Neural crest cell (in vitro differentiated cells): ENCODE measurements at places on chromosomes 13 and 19. TPM values are rescaled to one million over a fixed set of nuclear protein-coding genes. Genes with fewer than 3 reads are reported as not detected.

GRCh38 chr19:28427376-28428083, 785.4 kb downstream of the UQCRFS1 start:
- H3K27me3 ChIP-seq = no peaks in the 10 kb centered on the region
- no peak overlapping the region for H3K4me3 ChIP-seq
- H3K36me3 ChIP-seq = peaks cover 3% of the 10 kb centered on the region
- H3K27ac ChIP-seq = no peak overlapping the region
- peaks cover 11% of the 10 kb centered on the region for H3K4me1 ChIP-seq
- no peak for DNase-seq

GRCh38 chr19:31070146-31071065, 278.8 kb downstream of the TSHZ3 start:
- H3K27me3 ChIP-seq = peaks cover 6% of the 10 kb centered on the region
- peaks cover 44% of the 10 kb centered on the region for H3K4me1 ChIP-seq
- no peak overlapping the region for H3K27ac ChIP-seq
- no peak overlapping the region for H3K4me3 ChIP-seq
- H3K36me3 ChIP-seq = no peaks in the 10 kb centered on the region

GRCh38 chr19:1796395-1797142, 15.5 kb downstream of the ATP8B3 start:
- H3K4me1 ChIP-seq = peaks cover 3% of the 10 kb centered on the region
- H3K4me3 ChIP-seq = no peak overlapping the region
- H3K27ac ChIP-seq = no peak overlapping the region
- no peak for DNase-seq
- H3K36me3 ChIP-seq = no peaks in the 10 kb centered on the region

DNA sequence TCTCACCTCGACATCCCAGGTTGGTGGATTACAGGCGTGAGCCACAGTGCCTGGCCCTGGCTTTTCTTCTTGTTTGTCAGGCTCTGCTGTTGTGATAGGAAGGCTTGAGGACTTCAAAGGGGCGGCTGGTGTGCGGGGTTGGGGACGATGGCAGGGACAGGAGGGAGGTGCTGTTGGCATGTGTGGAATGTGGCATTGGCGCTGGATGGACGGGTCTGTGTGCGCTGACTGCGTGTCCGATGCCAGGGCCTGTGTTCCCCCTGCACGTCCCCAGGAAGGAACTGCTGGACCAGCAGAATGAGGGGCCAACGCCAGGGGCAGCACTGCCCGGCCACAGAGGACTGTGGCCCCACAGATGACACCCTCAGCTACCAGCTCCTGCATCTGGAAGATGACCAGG, 12.7 kb upstream of the PTBP1 start:
- H3K4me3 ChIP-seq = no peak overlapping the region
- no peak overlapping the region for H3K27ac ChIP-seq
- no peak for DNase-seq
- peaks cover 10% of the 10 kb centered on the region for H3K27me3 ChIP-seq

DNA sequence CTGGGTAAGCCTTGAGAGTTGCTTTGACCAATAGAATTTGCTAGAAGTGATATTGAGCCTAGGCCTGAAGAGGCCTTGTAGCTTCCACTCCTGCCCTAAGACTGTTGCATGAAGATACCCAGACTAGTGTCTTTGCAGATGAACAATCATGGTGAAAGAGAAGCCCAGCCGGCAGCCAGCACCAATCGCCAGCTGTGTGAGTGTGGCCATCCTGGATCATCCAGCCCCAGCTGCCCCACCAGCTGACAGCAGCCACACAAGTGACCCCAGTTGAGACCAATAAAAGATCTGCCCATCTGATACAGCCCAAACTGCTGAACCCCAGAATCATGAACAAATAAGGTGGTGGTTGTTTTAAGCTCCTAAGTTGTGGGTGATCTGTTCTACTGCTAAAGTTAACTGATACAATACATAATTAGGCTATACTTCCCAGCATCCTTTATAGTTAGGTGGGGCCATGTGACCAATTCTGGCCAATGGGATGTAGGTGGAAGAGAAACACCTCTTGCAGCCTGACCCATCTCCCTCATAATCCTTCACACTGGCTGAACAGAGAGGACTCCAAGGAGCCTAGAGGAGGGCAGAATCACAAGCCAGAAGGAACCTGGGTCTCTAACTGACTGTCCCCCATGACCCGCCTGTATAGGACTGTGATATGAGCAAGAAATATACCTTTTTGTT, 9.4 kb upstream of the ZNF428 start:
- peaks cover 33% of the 10 kb centered on the region for H3K4me1 ChIP-seq
- DNase-seq = no peak
- no peak overlapping the region for H3K27ac ChIP-seq
- peaks cover 3% of the 10 kb centered on the region for H3K27me3 ChIP-seq
- no peak overlapping the region for H3K4me3 ChIP-seq

DNA sequence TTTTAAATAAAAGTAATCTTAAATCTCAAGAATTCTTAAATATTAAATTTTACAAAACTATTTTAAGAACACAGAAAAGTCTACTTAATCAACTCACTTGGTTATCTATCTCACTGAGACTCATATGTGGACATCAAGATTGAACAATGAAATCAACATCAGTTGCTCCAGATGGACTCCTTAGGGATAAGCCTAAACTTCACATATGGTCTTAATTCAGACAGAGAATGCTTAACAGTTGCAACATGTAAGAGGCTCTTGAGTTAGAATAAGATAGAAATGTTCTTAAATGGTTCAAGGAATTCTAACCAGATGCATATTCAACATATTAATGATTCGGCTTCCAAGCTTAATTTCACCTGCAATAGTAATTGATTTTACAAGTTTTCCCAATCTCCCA, 1730.9 kb downstream of the PCDH9 start:
- H3K27ac ChIP-seq = no peak overlapping the region
- no peaks in the 10 kb centered on the region for H3K4me1 ChIP-seq
- H3K36me3 ChIP-seq = no peaks in the 10 kb centered on the region
- DNase-seq = no peak
- no peaks in the 10 kb centered on the region for H3K27me3 ChIP-seq
- H3K4me3 ChIP-seq = no peak overlapping the region

DNA sequence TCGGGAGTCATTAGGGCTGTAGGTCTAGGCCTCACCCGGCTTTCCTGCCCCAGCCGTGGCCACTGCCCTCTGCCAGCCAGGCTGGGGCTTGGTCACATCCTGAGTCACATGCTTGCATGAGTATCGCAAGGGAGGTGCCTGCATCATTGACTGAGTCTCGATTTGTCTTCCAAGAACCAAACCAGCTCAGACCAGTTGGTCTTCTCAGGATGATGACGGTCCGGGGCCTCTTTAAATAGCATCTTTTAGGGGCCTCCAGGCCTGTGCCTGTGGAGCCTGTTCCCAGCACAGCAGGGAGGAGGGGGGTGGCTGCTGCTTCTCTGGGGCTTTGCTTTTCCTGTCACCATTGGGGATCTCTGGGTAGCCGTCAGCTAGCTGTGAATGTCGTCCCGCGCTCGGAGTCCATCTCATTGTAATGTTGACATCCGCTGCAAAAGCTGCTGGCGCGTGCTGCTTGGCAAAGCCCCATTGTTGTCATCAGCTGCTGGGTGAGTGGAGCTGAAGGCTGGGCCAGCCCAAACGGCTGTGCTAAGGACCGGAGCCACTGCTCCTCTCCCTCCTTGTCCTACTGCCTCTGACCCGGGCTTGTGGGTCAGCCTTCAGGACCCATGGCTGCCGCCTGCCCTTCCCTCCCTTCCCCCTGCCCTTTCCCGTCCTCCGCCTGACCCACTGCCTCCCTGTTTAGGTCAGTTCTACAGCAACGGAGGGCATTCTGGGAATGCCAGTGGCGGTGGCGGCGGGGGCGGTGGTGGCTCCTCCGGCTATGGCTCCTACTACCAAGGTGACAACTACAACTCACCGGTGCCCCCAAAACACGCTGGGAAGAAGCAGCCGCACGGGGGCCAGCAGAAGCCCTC, 14.3 kb upstream of the QTRT1 start:
- no peaks in the 10 kb centered on the region for H3K4me1 ChIP-seq
- H3K4me3 ChIP-seq = no peak overlapping the region
- H3K36me3 ChIP-seq = peaks cover 23% of the 10 kb centered on the region

The NMRK2 gene
- total RNA-seq = not detected in 2 replicates

- no peaks in the 10 kb centered on the region for H3K27me3 ChIP-seq
- H3K27ac ChIP-seq = no peak overlapping the region
- H3K4me3 ChIP-seq = no peak overlapping the region
- no peaks in the 10 kb centered on the region for H3K4me1 ChIP-seq
Observed at GRCh38 chr13:34587576-34587975, 354.5 kb upstream of the NBEA start.

DNA sequence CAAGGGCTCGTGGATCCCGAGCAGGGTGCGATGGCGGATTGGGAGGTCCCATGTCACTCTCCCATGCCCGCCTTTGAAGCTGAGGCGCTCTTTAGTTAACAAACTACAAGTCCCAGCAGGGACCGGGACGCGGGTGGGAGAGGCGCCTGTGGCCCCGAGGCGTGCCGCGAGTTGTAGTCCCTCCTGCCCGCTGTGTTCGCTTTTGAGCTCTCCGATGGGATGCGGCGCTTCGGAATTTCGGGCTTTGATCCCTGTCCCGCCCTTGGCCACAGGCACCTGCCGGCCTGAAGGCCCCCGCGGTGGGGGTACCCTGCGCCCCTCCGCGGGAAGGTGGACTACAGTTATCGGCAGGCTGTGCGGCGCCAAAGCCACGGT, 11.0 kb downstream of the CYTH2 start:
- peaks cover 22% of the 10 kb centered on the region for H3K4me1 ChIP-seq
- H3K4me3 ChIP-seq = peak overlapping the region; percentile 72
- peaks cover 23% of the 10 kb centered on the region for H3K27me3 ChIP-seq
- DNase-seq = no peak
- no peak overlapping the region for H3K27ac ChIP-seq
- peaks cover 21% of the 10 kb centered on the region for H3K36me3 ChIP-seq

The SBK3 gene
- 0.39 and 0.68 TPM in 2 replicates for total RNA-seq

GRCh38 chr13:114148521-114148855, 16.1 kb upstream of the RASA3 start:
- H3K27ac ChIP-seq = no peak overlapping the region
- H3K27me3 ChIP-seq = no peaks in the 10 kb centered on the region
- no peak for DNase-seq
- H3K4me1 ChIP-seq = peaks cover 31% of the 10 kb centered on the region
- no peak overlapping the region for H3K4me3 ChIP-seq
- H3K36me3 ChIP-seq = peaks cover 2% of the 10 kb centered on the region

- no peaks in the 10 kb centered on the region for H3K4me1 ChIP-seq
- no peaks in the 10 kb centered on the region for H3K27me3 ChIP-seq
- H3K36me3 ChIP-seq = peaks cover 26% of the 10 kb centered on the region
- H3K27ac ChIP-seq = no peak overlapping the region
- no peak for DNase-seq
- no peak overlapping the region for H3K4me3 ChIP-seq
Observed at GRCh38 chr13:97999653-98000052, 46.2 kb downstream of the IPO5 start.

GRCh38 chr19:35232912-35233311, 4.4 kb upstream of the FAM187B start:
- no peak overlapping the region for H3K4me3 ChIP-seq
- H3K36me3 ChIP-seq = no peaks in the 10 kb centered on the region

- DNase-seq = no peak
- H3K36me3 ChIP-seq = no peaks in the 10 kb centered on the region
- no peaks in the 10 kb centered on the region for H3K4me1 ChIP-seq
- H3K27me3 ChIP-seq = peaks cover 18% of the 10 kb centered on the region
Observed at GRCh38 chr19:33690378-33691029, 68.8 kb downstream of the CHST8 start.

DNA sequence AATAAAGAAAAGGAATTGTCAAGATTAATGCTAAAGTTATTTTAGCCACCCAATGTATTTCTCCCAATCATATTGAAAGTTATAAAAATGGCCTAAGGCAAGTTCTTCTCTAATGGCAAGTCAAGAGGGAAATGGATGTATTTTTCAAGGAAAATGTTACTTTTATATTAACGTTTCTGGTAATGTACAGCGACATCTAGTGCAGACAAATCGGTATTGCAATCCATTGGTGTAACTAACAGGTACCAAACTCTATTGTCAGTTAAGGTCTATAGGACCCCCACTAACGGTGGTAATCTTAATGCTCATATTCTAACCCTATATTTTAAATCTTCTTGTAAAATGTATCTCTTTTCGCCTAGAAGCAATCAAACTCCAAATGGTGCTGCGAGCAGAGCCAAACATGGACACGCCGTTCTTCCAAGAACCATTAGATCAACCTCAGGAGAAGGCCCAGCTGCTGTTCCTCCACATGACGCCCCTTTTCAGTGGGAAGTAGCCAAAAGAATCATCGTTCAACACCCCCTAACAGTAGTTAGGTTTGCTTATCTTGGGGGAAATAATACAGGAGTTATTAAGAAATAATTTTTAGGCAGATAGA, 98.5 kb upstream of the PABPC3 start:
- peaks cover 8% of the 10 kb centered on the region for H3K4me1 ChIP-seq
- DNase-seq = peak; percentile 36
- no peaks in the 10 kb centered on the region for H3K36me3 ChIP-seq
- H3K27ac ChIP-seq = no peak overlapping the region
- peaks cover 11% of the 10 kb centered on the region for H3K27me3 ChIP-seq

DNA sequence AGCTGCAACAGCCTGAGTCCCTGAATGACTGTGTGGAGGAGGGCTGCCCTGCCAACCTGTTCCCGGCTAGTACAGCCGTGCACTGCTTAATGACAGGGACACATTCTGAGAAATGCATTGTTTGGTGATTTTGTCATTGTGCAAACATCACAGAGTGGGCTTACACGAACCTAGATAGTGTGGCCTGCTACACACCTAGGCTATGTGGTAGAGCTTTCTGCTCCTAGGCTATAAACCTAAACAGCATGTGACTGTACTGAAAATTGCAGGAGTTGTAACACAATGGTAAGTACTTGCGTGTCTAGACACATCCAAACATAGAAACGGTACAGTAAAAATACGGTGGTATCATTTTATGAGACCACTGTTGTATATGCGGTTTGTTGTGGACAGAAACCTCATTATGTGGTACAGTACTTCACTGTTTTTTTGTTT, 35.0 kb downstream of the VASP start:
- no peaks in the 10 kb centered on the region for H3K36me3 ChIP-seq
- no peak overlapping the region for H3K27ac ChIP-seq
- no peaks in the 10 kb centered on the region for H3K27me3 ChIP-seq
- no peak overlapping the region for H3K4me3 ChIP-seq
